ENCODE measurements at places on chromosomes 3 and 15.

DNA sequence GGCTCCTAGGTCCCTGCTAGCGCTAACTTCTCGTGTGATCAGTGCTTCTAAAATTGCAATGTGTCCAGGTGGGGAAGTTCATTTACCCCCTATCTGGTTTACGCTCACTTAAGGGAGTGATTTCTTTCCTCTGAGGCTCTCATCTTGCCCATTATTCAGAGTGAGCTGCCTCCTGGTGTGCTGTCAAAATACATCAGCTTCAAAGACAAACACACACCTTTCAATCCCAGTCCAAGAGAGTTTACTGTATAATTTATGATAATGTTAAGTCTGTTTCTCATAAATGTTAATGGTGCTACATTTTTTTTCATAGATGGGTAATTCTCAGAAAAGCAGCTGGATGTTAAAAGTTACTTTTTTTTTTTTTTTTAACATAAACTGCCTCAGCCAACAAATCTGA, 112.3 kb downstream of the RORA start:
- no peak for DNase-seq

DNA sequence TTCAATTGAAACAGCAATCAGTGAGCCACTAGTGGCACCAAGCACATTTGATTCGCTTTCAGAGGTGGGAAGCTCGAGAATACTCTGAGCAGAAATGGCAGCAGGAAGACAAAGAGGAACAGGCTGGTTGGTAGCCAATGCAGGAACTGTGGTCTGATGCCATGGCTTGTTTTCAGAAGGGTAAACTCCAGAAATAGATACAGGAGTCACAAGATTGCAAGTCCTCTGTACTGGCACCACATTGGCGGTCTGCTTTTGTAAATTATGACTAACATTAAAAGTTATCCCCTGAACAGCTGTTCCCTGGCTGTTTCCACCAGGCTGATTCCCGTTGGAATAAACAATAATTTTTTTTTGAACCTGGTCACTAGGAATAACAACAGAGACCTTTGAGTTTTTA, 35.5 kb downstream of the USF3 start:
- DNase-seq = no peak

DNA sequence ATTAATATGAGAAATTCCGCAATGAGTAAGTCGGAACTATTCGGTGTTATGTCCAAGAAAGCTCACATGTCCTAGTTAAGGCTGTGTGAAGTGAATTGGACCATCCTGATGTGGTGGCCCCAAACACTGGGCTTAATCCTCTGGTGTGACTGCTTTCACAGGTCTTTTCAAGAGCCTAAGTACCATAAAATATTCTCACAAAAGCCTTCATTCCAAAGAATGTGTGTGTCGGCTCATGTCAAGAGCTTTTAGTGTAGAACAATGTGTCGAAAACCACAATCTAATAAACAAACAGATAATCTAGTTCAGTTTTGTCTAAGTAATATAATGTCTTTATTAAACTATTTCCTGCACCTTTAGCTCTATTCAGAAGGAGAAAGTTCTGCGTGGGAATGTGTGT, 311.4 kb downstream of the LPP start:
- peak; percentile 39 for DNase-seq

DNA sequence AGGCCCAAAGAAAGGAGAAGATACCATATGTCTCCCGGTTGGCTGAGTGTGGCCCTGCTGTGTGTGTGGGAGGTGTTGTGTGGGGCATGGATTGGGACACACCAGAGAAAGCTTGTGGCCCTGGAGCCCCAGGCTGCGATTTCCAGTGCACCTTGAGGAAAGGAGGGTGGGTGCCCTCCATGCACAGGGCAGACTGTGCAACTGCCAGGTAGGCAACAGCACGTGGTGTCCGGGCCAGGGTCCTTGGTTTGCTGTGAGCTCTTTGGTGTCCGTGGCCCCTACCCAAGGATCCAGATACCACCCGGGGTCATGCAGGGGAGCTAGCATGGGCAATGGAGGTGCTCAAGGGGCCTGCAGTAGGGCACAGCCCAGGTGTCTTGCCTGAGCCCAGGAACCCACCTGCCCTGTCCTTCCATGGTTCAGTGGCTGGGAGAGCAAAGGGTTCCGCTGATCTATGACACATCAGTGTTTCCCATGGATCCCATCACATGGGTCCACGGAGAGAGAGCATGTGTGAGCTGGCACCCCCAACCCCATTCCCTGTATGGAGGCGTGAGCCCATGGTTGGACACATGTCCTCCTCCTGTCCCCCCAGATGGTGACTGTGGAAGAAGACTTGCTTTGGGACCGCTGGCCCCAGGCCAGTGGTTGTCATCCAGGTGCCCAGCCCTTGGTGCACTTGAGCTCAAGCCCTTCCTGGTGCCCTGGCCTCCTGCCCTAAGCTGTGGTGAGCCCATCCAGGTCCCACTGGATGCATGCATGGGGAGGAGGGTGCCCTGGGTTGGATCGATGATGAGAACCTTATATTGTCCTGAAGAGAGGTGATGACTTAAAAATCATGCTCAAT, 223.4 kb downstream of the SNRPN start:
- DNase-seq = no peak

DNA sequence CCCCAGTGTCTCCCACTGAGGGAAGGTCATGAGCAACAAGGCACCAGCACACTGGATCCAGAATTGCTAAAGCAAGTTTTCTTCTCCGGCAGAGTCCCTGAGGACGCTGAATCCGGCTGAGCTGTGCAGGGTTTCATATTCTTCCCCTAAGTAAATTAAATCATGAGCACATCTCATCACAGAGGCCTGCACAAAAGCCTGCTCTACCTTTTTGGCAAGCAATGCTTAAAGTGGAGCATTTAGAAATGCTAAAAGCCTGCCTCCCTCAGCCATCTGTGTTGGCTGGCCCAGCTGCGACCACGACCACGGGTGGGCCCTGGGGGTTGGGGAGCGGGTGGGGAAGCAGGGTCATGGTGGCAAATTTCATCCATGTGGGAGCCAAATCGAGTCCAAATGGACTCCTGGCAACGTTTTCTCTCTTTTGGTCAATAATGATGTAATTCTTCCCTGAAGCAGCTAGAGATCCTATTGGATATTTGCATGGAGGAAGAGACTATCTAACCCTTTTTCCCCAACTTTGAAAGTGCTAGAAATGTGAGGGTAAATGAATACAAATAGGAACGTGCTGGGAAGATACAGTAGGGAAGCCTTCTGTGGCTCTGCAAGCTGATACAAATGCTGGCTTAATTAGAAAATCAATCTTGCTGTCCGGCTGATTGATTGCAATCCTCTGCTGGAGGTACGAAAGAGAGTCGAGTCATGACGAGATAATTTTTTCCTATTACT, 532.8 kb upstream of the TBL1XR1 start:
- DNase-seq = no peak

GRCh38 chr3:171181907-171182690, 155.6 kb upstream of the SLC2A2 start:
- peak; percentile 93 for DNase-seq

DNA sequence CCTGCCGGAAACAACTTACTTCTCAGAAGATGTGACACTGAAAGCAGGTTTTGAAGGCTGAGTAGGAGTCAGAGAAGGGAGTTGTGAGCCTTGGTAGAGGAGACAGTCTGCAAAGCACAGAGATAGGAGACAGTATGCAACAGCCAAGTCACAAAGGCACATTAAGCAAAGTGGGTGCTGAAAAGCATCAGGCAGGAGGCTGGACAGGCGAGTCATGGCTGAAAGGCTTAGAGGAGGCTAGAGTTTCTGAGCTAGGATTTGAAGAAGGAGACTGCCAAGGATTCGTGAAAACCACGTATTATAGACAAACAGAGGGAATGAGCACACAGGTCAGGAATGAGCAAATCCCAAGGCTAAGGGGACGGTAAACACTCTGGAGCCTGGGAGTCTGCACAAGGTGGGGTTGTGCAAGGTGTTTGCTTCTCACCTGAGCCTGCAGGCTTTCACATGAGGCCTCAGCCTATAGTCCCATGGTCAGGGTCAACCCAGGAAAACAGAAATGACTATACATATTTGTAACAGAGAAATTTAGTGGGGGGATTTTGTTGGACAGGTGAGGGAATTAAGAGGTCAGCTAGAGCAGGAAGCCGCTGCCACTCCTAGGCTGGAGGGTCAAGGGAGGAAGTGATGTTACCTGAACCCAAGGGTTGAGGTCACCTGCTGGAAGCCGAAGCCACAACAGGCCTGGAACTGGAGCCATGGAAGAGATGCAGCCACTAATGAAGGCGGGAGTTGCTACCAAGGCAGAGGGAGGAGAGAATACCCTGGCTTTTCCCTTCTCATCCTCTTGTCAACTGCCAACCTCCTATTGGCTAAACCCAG, 23.1 kb upstream of the TRIM71 start:
- DNase-seq = peak; percentile 40

Measured in amniotic epithelial cell (primary cell).